ENCODE measurements at places on chromosomes 1 and 21.

DNA sequence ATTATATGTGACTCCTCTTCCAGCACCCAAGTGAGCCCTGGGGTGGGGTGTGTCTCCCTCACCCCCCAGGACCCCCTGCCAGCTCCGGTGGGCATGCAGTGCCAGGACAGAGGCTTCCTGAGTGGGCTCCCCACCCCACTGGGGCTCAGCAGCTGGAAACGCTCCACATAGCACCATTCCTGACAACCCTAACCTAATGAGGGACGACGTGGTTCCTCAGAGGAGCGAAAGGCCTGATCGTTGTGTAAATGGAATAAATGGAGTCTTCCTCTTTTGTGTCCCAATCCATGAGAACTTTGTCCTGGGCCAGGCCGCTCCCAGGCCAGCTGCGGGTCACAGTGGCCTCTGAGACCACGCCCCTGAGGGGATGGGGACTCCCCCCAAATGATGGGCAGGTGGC lies 1.8 kb upstream of the TSPEAR start:
- DNase-seq, result no peak

GRCh38 chr21:14078746-14079375 lies 131.9 kb downstream of the LIPI start:
- DNase-seq, result no peak

- DNase-seq, result no peak
Measured at GRCh38 chr1:90417126-90417525, 300.0 kb downstream of the BARHL2 start.

GRCh38 chr1:208173749-208174148 lies 70.4 kb downstream of the PLXNA2 start:
- no peak for DNase-seq

GRCh38 chr1:111253876-111254275 lies 26.4 kb downstream of the CHI3L2 start:
- DNase-seq, result no peak

DNA sequence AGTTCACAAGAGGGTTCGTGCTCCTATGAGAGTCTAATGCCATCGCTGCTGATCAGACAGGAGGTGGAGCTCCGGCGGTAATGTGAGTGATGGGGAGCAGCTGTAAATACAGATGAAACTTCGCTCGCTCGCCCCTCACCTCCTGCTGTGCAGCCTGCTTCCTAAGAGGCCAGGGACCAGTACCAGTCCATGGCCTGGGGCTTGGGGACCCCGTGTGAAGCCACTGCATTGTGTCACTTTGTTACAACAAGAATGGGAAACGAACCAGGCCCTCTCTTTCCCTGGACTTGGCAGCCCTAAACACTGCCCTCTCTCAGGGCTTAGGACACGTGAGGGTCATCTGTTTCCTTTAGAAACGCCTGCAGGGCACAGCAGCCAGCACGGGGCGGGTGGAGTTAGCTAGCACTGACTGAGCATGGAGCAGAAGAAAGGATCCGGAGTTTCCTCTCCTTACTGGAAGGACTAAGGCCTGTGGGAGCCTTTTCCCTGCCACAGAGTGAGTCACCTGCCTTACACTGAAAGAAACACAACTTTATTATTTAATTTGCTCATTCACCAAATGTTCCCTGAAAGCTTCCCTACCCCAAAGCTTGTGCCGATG lies 185.2 kb upstream of the TMEM51 start:
- DNase-seq, result no peak

- no peak for DNase-seq
Measured at GRCh38 chr1:235402457-235403200, 35.4 kb downstream of the TBCE start.

GRCh38 chr1:234774971-234775370 lies 165.0 kb upstream of the IRF2BP2 start:
- DNase-seq, result peak; percentile 59

GRCh38 chr1:23619299-23620188 lies 60.2 kb upstream of the ID3 start:
- peak; percentile 90 for DNase-seq

- DNase-seq, result no peak
Measured at GRCh38 chr1:48568501-48568900, 96.5 kb upstream of the SPATA6 start.

DNA sequence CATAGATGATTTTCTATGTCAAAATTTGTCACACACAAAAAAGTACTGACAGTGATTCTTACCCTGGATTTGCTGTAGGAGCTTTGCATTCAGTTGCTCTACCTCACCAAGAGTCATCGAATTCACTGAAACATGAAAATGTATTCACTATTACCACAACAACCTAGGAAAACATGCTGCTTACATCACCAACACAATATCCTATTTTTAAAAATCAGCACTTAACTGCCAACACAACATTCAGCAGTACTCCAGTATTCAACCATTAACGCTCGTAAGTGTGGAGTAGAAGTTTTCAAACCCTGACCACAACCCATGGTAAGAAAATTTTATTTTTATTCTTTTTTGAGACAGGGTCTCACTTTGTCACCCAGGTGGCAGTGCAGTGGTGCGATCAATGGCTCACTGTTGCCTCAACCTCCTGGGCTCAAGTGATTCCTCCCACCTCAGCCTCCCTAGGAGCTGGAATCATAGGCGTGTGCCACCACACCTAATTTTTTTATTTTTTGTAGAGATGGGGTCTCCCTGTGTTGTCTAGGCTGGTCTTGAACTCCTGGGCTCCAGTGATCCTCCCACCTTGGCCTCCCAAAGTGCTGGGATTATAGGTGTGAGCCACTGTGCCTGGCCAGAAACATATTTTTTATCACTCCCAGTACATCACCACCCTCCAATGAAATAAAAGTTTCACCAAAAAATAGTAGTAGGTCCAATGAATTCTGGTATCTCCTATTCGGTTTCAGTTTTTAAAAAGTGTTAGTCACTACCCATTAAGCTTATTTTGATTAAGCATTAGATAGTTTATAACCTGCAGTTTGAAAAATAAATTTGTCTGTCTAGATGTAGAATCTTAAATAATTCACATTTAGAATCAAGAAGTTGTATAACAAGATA lies 23.8 kb downstream of the C21orf91 start:
- DNase-seq, result no peak

GRCh38 chr1:3584915-3585314 lies 26.4 kb downstream of the MEGF6 start:
- no peak for DNase-seq

GRCh38 chr1:31376375-31377134 lies 3.7 kb upstream of the FABP3 start:
- DNase-seq, result no peak

DNA sequence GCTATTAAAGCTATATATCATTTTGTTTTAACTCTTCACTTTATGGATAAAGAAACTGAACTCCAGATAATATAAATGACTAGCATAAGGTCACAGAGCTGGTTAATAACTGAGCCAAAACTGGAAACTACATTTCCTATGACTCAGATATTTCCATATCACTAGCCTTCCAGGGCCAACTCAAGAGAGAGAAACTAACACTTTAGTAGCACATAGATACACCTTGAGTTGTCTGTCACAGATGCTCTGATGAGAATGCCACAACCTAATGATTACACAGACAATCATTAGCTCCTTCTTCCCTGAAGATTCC lies 40.7 kb downstream of the NME7 start:
- no peak for DNase-seq

DNA sequence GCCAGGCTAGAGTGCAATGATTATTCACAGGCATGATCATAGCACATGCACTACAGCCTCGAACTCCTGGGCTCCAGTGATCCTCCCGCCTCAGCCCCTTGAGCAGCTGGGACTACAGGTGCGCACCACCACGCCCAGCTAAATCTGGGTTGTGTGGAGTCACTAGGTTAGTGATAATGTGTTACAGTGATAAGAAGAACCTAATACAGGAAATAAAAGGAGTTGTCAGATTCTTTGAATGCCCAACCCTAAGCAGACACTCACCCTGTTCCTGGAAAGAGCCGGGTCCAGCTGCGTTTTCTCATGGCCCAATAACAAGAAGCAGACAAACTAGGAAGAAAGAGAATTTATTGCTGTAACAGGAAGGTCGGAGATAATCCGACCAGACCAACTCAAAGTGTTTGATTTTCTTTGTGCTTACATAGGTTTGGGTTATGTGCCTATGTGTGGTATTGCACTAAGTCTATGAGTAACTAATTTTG lies 8.8 kb downstream of the IFNGR2 start:
- no peak for DNase-seq

- no peak for DNase-seq
Measured at GRCh38 chr1:30719406-30720270, 3.7 kb downstream of the MATN1 start.

DNA sequence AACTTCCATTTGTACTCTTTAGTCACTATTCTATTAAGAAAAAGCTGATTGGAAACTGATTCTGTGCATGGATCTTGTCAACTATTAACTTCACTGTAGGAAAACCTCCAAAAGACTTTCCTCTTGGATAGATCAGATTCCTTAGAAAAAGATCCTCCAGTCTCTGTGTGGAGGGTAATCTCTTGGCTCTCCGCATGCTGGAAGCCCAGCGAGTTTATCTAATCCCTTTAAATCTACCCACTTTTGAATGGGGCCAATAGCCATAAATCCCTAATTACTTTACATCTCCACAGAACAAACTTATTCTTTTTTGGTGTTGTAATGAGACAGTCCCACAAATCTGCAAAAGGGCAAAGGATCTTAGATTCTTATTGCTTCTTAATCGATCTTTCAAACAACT lies 1206.4 kb upstream of the ADGRL4 start:
- DNase-seq, result no peak

GRCh38 chr1:201214886-201215285 lies 24.3 kb downstream of the IGFN1 start:
- DNase-seq, result no peak

- peak; percentile 91 for DNase-seq
Measured at GRCh38 chr1:15834406-15835204, 12.9 kb upstream of the SPEN start.

All from CD4-positive, alpha-beta T cell treated with Interleukin-15 for 1 hour (primary cell).